ENCODE measurements at places on chromosomes 11 and 22.

- DNase-seq: no peak
Observed at GRCh38 chr11:95570845-95571244, 218.7 kb downstream of the FAM76B start.

DNA sequence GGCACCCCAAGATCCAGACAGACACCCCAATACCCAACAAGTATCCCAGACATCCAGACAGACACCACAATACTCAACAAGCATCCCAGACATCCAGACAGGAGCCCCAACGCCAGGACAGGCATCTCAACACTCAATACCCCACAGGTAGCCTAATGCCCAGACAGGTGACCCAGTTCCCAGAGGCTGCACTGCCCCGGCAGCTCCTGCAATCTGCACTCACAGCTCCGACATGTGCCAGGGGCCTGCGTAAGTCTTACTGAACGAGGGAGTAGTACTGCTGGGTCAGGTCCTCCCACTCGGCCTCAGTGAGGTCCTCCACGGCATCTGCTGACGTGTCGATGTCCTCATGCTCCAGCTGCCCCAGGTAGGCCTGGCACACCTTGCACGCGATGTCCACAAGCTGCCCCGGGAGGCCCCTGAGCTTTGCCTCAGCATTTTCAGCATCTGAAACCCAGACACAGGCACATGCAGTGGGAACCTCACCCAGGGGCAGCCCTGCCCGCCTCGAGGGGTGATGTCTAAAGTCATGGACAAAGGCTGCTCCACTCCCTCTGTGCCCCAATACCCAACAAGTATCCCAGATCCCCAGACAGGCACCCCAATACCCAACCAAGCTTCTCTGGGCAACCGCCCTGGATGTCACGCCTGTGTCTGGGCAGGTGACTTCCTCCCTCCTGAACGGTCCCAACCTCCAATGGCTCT, 16.6 kb downstream of the TTLL8 start:
- no peak for DNase-seq

DNA sequence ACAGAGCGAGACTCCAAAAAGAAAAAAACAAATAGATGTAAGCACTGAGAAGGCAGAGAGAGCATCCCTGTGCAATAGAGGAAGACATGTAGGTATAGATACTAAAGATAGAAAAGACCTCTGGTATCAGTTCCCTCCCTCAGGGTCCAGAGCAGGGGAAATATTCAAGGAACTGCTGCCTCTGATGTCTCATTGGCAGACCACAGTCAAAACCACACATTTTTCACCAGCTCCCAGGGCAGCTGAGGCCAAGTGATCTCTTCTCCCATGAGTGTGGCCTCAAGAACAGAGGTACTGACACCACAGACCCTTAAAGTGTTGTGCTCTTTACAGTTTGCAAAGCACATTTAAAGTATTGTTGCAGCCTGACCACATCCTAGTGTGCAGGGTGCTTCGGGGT, 288.5 kb downstream of the NTM start:
- DNase-seq: no peak

- DNase-seq: no peak
Observed at GRCh38 chr11:7449841-7450214, 35.5 kb upstream of the OLFML1 start.

GRCh38 chr11:45067966-45068365, 78.5 kb upstream of the PRDM11 start:
- DNase-seq: no peak

DNA sequence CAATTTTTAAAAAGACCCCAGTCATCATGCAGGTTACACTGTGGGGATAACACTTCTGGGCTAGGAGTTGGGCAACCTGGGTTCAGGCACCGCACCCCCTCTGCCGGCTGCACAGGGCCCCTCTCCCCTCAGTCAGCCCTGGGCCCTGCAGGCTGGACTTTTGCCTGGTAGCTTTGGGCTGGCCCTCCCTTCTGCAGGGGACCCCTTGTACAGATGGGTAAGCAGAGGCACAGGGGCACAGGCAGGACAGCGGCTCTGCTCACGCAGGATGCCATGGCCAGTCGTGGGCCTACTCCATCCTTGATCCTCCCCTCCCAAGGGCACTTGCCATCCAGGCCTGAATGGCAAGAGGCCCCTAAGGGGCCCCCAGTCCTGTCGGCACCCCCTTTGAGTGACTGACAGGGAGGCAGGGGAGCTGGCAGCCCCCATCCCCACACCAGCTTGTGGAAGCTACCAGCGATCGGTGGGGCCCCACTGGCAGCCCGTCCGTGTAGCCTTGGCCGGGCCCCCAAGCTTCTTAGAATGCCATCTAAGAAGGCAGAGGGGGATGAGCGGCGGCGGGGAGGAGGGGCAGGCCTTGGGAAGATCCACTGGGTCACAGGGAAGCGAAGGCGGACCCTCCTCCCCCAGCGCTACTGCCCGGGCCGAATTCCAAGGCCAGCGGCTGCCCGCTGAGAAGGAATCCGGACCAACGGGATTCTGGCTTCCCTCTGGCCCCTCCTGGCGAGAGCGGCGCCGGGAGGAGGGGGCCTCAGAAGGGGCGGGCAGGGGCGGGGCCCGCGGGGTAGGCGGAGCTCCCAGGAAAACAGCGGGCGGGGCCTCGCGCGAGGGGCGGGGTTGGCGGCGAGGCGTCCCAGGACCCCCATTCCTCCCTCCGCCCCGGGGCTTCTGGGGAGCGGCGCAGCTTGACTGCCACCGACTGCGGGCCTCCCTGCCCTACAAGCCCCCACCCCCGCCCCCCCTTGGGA, 6.8 kb upstream of the CHKA start:
- peak; percentile 94 for DNase-seq

GRCh38 chr11:67050139-67050538, 6.5 kb upstream of the RHOD start:
- no peak for DNase-seq
